ENCODE measurements at places on chromosomes 5 and 9.

DNA sequence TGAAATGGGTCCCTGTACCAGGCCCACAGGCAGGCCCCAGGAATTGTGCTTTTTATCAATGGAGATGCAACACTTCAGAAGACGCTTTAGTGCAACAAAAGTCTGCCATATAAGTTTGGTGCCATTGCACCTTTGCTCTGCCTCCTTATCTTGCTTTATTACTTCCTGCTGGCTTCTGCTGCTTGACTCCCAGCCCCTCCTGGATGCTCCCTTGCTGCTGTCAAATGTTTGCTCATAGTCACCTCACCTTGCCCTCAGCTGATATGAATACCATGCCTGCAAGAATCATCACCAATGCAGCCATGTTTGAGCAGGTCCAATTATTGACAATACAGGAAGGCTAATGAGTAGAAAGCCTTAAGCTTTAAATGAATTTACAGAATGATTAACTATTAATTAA lies 25.4 kb downstream of the MEGF10 start:
- DNase-seq = no peak

DNA sequence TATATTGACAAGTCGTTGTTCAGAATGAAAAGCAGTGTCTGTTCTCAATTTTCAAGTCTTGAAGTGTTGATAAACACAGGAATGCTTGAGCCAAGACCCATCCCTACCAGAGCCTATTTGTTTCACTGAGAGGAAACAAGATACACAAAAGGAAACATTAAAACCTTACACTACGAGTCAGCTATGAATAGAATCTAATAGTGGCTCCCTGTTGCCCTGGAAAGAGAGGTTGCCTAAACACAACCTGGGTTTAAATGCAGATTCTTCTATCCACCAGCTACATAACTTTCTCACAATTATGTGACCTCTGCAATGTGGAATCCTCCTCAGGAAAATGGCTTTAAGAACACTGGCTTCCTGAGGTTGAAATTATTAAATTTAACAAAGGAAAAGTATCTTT lies 29.1 kb upstream of the BNC2 start:
- DNase-seq = no peak

DNA sequence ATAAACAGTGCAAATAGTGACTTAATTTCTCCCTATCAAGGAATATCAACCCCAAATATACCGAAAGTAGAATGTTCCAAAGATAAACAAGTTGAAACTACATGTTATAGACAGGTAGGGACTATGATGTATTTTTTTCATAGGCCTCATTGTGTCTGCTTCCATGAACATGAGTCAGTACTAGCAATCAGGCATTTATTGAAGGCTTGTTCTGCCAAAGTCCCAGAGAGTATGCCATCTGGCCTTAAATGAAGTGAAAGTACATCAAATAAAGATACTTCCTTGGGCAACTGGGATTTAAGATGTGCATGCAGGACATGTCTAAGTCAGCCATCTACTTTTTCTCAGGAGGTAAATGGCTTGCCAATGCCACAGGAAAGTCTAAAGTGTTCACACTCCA lies 6.5 kb downstream of the GHR start:
- DNase-seq = peak; percentile 69

DNA sequence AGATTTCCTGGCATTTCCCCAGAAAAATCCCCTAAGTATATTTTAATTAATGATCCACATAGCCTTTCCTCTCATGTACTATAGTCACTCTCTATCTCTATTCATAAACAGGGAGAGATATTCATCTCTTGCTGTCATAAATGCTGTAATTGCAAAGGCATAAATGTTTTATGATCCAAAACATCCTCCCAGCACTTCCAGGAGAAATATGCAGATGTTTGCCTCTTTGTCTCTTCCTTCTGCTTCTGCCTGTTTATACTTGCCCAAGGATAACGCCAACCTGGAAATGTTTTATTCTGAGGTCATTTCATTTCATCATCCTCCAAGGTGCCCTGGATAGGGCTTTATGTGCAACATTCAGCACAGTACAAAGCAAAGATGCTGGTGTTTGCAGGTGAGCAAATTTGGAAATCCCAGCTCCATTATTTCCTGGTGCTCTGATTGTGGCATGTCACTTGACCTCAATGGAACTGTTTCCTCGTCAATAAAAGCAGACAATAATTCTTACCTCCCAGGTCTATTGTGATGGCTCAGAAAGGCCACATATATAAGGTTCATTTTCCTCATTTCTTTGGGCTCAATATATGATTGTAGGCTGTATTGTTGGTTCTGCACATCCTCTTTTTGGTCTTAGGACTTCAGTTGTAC lies 6.9 kb downstream of the TNFSF15 start:
- DNase-seq = no peak

DNA sequence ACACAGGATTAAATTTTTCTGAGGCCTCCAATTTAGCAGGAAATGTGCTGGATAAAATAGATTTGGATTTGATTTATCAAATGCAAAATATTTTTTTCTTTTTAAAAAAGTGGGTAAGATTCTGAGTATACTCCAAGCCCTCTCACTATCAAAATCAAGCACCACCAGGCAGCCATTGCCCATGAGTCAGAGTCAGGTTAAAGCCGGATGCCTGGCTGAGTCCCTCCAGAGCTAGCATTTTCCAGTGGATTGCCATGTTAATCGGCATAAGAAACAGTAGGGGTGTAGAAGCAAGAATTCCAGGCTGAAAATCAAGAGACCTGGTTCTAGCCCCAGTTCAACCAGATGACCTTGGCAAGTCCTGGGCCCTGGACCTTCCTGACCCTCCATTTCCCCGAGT lies 85.3 kb downstream of the FAM114A2 start:
- no peak for DNase-seq

GRCh38 chr5:96835791-96836191 lies 28.0 kb upstream of the ERAP1 start:
- no peak for DNase-seq

- DNase-seq = no peak
Observed at GRCh38 chr5:54251981-54252380, 58.4 kb downstream of the ARL15 start.

- no peak for DNase-seq
Observed at GRCh38 chr5:157828944-157829639, 29.9 kb downstream of the CLINT1 start.

- DNase-seq = no peak
Observed at GRCh38 chr5:14143841-14144585, 871 bp downstream of the TRIO start.

GRCh38 chr9:79037338-79037737 lies 534.4 kb upstream of the TLE4 start:
- no peak for DNase-seq

- no peak for DNase-seq
Observed at GRCh38 chr5:139799359-139799758, 3.8 kb downstream of the PSD2 start.

- DNase-seq = no peak
Observed at GRCh38 chr9:110622368-110622767, 42.8 kb upstream of the SVEP1 start.

GRCh38 chr9:135826188-135826545 lies 81.2 kb downstream of the CAMSAP1 start:
- no peak for DNase-seq

DNA sequence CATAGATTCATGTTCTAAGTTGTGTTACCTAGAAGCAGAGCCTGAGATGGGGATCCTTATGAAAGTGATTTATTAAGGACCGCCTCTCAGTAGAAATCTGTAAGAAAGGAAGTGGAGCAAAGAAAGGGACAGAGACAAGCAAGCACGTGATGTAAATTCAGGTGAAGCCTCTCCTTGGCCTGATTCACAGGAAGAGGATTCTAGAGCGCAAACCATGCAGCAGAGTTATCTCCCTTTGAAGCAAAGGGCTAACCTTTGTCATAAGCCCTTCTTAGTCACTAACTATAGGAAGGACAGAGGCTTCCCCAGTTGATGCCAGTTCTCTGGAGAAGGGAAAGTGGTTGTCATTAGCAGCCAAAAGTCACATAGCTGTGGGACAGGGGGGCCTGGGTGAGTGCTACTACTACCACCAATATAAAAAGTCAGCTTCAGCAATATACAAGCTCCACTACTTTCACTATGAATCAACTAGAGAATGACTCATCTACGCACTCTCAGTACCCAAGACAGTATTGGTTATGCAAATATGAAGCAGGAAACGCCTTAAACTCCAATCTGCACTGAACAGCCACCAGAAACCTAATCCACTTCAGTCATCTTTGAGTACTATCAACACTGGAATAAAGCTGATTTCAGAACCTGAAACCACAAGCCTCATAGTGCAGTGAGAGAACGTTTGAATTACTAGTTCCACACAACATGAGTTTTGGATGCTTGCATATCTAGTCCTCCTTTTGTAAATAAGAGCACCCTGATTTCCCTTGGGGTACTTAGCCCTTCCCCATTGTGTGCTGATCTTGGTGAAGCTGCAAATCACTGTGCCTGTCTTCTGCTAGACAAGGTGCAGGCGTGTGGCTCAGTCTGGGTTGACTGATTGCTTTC lies 162.7 kb downstream of the ZNF608 start:
- no peak for DNase-seq

GRCh38 chr5:177453852-177454396 lies 7.3 kb downstream of the PRR7 start:
- DNase-seq = no peak
